Smooth muscle cell of bladder (primary cell): ENCODE measurements at places on chromosomes 12 and 14. TPM values are rescaled to one million over a fixed set of nuclear protein-coding genes. Genes with fewer than 3 reads are reported as not detected.

Gene SIX1
- 1.8 and 2.8 TPM in 2 replicates for total RNA-seq

Gene CLSTN3
- total RNA-seq: 11.5 and 13.7 TPM in 2 replicates

Gene SLC8A3
- under 0.01 and 0.18 TPM in 2 replicates for total RNA-seq

Gene TESPA1
- not detected in 2 replicates for total RNA-seq

Gene TAS2R7
- total RNA-seq: not detected in 2 replicates

Gene KCNA1
- under 0.01 TPM in 1 of 2 replicates, not detected in the other for total RNA-seq

Gene DPPA3
- total RNA-seq: not detected in 2 replicates

Gene PRIMA1
- total RNA-seq: not detected in 2 replicates

Gene RIMBP2
- under 0.01 and 0.18 TPM in 2 replicates for total RNA-seq

Gene CNTN1
- 0.28 and 0.65 TPM in 2 replicates for total RNA-seq

Gene LAG3
- total RNA-seq: 0.14 and 0.18 TPM in 2 replicates

Gene EVL
- 13.5 and 19.7 TPM in 2 replicates for total RNA-seq

Gene MFAP5
- total RNA-seq: 20.3 and 95.2 TPM in 2 replicates

Gene SLCO1A2
- 0.14 TPM in 1 of 2 replicates, not detected in the other for total RNA-seq

Gene HVCN1
- total RNA-seq: 4.8 and 8.5 TPM in 2 replicates

Gene CCDC184
- 0.43 and 0.83 TPM in 2 replicates for total RNA-seq

Gene PLXNC1
- 3.3 and 7.7 TPM in 2 replicates for total RNA-seq

Gene SLC5A8
- not detected in 2 replicates for total RNA-seq

Gene GPR137C
- total RNA-seq: 0.09 and 0.14 TPM in 2 replicates

Gene C14orf180
- not detected in 2 replicates for total RNA-seq

Gene NID2
- total RNA-seq: 333 and 336 TPM in 2 replicates

Gene PMCH
- not detected in 2 replicates for total RNA-seq

Gene DDIT3
- total RNA-seq: 70.8 and 124 TPM in 2 replicates

Gene WNT5B
- 14.7 and 30.3 TPM in 2 replicates for total RNA-seq

Gene PARPBP
- 3.8 and 4.9 TPM in 2 replicates for total RNA-seq
